ENCODE measurements at places on chromosomes 7 and 10. TPM values are rescaled to one million over a fixed set of nuclear protein-coding genes. Genes with fewer than 3 reads are reported as not detected.
A peak's percentile ranks its signal among the peaks of the same experiment; 100 is the strongest.

DKK1 gene
- 11.4 TPM for total RNA-seq

GATA3 gene
- total RNA-seq: 5.5 TPM

TFEC gene
- 12.7 TPM for total RNA-seq

VIPR2 gene
- 4.6 TPM for total RNA-seq

FAM25A gene
- not detected for total RNA-seq

- DNase-seq: no peak
These were observed 30.4 kb downstream of the MKRN1 start for GRCh38 chr7:140448781-140449480.

DNA sequence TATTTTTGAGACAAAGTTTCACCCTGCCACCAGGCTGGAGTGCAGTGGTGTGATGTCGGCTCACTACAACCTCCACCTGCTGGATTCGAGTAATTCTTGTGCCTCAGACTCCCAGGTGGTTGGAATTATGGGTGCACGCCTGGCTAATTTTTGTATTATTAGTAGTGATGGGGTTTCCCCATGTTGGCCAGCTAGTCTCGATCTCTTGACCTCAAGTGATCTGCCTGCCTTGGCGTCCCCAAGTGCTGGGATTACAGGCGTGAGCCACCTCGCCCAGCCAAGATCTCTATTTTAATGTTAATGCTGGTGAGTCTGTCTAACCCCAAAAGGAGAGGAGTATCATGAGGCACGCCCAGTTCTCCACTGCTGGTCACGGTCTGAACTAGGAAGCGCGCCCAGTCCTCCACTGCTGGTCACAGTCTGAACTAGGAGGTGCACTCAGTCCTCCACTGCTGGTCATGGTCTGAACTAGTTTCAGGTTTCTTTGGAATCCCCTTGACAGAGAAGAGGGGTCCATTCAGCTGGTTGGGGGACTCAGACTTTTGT is 5.6 kb upstream of the LRRC27 start:
- DNase-seq: no peak

GRCh38 chr10:108515821-108516220 is 1351.3 kb upstream of the SORCS1 start:
- no peak for DNase-seq

DNA sequence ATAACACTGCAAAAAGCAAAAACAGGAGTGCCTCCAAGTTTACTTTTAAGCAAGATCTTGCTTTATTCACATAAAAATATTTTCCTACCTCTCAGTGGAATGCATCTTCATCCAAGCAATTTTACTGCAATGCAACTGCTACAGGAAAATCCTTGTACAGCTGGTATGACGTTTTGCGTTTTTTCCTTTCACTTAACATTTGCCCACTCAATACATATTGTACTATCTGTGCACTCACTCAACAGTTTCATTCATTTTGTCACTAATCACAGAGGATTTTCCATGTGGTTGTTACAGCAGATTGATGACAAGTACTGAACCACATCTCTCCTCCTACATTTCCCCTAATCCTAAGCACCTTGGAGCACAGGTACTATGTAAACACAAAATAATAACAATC is 222.0 kb upstream of the IMMP2L start:
- no peak for DNase-seq

DNA sequence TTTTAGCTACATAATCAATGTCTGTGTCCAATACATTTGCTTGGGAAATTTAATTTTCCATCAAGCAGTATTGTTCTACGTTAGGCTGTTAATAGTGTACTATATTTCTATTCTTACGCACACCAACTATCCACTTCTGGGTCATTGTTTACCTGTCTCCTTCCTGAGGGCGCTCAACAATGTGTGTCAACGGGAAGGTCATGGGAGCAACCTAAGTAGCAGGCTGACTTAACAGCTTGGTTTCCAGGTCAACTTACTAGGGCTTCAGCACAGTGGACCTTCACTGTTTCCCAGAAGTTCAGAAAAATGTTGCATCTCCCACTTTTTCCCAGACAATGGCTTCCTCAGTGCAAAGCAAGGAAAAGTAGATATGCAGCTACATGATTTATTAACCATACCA is 13.7 kb downstream of the THSD7A start:
- DNase-seq: no peak

DNA sequence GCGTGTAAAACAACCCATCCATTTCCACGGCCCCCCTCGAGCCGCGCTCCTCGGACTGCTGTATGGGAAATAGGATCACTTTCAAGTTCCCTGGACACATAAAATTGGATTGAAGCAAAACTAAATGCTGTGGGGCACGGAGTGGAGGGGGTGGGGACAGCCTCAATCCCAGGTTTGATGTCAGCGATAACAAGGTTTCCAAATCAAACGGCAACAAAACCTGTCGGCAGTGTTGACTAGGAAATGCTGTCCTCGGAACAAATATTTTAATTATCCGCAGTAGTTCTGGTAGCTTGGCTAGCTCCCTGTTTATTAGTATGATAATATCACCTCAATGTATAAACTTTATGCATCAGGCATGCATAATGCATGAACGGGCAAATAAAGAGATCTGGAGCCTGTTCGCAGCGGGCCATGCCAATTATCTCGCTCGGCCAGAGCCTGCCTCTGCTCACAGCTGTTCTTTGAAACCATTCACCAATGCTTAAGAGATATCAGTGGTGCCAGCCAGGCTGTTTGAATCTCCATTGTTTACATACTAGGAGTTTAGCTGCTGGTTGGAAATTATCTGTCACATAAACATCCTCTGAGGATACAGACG is 161.1 kb downstream of the PAXIP1 start:
- DNase-seq: no peak

GRCh38 chr10:115432188-115432819 is 339.1 kb downstream of the ATRNL1 start:
- DNase-seq: no peak

GRCh38 chr10:79044036-79044632 is 24.6 kb upstream of the ZMIZ1 start:
- peak; percentile 47 for DNase-seq

DNA sequence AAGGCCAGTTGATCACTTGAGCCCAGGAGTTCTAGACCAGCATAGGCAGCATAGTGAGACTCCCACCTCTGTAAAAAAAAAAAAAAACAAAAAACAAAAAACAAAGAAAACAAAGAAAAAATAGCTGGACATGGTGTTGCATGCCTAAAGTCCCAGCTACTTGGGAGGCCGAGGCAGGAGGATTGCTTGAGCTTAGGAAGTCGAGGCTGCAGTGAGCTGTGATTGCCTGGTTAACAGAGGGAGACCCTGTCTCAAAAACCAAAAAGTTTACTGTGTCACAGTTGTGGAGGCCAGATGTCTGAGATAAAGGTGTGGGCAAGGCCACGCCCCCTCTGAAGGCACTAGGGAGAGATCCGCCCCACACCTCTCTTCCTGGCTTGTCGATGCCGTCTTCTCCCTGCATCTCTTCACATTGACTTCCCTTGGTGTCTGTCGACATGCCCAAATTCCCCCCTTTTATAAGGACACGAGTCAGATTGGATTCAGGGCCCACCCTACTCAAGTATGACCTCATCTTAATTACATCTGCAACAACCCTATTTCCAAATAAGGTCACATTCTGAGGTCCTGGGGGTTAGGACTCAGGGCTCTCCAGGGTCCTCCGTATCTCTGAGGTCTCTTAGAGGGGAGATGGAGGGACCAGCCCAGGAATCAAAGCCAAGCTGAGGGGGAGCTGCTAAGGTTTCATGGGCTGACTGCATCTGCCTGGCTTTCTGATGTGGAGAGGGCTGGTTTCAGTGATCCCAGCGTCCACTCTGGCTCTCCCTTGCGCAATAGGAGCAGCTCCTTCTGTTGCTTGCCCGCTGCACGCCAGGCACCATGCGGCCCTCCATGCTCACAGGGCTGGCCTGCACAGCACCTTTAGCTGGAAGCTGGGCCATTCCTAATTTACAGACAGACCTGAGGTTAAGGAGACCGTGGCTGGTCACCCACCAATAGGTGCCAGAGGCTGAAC is 23.1 kb downstream of the AGAP3 start:
- no peak for DNase-seq

DNA sequence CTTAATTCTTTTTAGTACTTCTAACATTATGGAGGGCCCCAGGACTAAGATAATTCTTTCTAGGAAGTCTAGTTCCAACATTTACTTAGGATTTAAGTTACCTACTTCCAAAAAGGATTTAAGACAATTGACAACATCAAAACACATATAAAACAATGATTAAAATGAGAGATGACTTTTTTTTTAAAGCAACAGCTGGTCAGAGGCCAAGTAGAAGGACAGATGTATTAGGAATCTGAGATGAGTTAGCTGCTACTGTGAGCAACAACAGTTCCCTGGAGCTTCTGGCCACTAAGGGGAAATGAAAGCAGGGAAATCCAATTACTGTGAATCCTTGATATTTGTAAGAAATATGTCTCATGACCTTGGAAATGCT is 222.3 kb downstream of the PHTF2 start:
- DNase-seq: no peak

GRCh38 chr7:35570937-35571336 is 124.0 kb downstream of the HERPUD2 start:
- DNase-seq: no peak

- no peak for DNase-seq
These were observed 26.4 kb upstream of the ANKRD1 start for GRCh38 chr10:90947030-90947960.

GRCh38 chr10:103542764-103543616 is 49.5 kb downstream of the NEURL1 start:
- DNase-seq: peak; percentile 51

- no peak for DNase-seq
These were observed 104.9 kb upstream of the ACBD5 start for GRCh38 chr10:27345455-27345920.

DNA sequence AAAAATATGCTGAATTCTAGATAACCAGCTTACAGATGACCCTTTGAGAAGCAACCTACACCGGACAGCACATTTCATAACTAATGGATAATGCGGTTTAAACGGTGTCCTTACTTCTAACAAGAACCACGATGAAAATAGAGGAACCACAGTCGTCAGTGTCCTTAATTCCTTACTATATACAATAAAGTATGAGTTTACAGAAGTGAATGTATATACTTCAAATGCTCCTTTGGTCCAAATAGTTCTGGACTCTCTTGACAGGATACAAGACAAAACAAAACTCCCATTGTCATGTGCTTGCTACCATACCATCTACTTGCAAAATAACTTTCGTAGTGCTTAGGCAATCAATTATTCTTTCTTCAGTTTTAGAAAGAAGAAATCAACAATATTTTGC is 2.4 kb downstream of the NAMPT start:
- no peak for DNase-seq

All from mesenteric fat pad (tissue), 1 donor.